K562 (cell line): ENCODE measurements at places on chromosomes 7 and 10.

- DNase-seq: no peak
These were observed 1040.9 kb downstream of the GRM8 start for GRCh38 chr7:126211875-126212274.

DNA sequence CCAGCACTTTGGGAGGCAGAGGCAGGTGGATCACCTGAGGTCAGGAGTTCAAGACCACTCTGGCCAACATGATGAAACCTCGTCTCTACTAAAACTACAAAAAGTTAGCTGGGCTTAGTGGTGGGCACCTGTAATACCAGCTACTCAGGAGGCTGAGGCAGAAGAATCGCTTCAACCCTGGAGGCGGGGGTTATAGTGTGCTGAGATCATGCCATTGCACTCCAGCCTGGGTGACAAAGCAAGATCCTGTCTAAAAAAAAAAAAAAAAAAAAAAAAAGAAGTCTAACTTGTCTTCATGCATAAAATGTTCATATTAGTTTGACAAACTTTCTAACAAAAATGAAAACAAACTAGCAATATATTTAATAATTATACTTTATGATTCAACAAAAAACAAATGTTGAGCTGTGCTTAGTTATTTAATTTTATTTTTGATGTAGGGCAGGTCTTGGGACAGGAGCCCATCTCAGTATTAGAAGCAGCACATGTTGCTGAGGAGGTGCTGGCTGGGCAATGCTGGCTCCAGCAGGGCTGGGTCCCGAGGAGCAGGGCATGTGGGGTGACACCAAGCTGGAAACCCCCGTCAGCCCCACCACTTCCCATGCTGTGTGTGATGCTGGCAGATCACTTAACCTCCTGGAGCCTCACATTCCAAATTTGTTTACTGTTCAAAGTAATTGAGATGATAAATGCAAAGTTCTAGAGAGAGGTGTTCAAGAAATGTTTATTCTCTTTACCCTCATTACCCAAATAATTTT lies 335.3 kb upstream of the KLF6 start:
- DNase-seq: no peak

DNA sequence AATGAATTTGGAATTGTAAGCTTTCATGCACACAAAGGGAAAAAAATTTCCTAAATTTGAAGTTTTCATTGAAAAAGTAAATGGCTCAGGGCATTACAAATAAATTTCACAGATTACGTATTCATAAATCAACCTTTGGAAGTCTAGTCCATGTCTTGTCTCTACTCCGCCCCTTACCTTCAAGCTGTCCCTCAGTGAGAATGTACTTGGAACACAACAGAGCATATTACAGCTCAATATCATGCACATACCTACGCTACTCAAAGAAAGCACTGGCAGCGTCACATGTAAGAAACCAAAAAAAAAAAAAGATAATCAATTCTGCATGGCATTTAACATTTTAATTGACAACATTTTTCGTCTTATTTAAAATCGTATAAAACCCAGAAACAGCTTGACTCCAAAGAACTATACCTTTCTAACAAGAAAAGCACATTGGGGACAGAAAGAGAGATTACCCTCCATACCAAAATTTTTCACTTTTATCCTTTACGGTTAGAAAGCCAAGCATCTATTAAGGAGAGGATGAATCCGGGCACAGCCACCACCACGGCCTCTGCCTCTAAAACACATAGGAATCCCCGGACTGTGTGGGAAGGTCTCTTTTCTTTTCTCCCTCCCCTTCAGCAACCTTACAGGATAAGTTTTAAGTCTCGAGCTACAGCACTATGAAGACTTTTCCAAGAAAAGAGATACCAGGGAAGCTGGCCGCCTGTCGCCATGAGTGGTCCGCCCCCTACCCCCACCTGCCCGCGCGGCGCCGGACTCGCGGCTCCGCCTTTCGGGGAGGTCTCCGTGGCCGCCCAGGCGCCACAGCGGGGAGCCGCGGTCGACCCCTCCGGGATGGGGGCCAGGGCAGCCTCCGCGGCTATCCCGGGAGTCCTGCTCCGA lies 1.1 kb downstream of the JMJD1C start:
- DNase-seq: peak; percentile 78

GRCh38 chr7:141409219-141409618 lies 142.0 kb upstream of the AGK start:
- DNase-seq: no peak

DNA sequence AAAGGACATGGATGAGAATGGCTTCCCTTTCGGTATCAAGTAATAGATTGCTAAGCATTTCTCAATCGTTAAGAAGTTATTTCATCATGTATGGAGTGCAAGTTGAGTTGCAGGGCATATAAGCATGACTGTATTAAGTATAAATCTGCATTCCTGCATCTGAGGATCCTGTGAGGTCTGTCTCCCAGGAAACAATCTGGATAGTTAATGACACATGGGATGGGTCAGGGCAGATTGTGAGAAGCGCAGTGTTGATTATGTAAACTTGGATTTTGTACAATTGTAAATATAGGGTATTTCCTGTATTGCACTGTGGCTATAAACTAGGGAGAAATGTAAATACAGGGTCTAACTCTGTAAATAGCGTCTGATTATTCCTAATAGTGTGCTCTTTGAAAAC lies 102.6 kb downstream of the PLXDC2 start:
- DNase-seq: no peak

DNA sequence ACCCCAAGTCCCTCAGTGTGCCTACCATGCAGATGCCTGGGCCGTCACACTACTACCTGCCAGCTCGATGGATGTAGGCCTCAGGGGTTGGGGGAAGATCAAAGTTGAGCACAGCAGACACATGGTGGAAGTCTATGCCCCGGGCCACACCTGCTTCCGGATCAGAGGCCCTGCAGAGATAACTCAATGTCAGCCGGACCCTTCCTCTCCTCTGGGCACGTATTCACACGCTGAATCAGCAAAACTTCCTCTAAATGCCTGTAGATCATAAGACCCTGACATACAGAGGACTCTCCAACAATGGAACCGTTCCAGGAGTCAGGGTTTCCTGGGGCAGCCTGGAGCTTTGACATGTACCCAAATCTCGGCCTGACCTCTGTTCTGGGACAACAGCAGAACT lies 3.7 kb downstream of the DDX56 start:
- DNase-seq: no peak

- DNase-seq: no peak
These were observed 570.8 kb upstream of the MGMT start for GRCh38 chr10:128896116-128896795.

DNA sequence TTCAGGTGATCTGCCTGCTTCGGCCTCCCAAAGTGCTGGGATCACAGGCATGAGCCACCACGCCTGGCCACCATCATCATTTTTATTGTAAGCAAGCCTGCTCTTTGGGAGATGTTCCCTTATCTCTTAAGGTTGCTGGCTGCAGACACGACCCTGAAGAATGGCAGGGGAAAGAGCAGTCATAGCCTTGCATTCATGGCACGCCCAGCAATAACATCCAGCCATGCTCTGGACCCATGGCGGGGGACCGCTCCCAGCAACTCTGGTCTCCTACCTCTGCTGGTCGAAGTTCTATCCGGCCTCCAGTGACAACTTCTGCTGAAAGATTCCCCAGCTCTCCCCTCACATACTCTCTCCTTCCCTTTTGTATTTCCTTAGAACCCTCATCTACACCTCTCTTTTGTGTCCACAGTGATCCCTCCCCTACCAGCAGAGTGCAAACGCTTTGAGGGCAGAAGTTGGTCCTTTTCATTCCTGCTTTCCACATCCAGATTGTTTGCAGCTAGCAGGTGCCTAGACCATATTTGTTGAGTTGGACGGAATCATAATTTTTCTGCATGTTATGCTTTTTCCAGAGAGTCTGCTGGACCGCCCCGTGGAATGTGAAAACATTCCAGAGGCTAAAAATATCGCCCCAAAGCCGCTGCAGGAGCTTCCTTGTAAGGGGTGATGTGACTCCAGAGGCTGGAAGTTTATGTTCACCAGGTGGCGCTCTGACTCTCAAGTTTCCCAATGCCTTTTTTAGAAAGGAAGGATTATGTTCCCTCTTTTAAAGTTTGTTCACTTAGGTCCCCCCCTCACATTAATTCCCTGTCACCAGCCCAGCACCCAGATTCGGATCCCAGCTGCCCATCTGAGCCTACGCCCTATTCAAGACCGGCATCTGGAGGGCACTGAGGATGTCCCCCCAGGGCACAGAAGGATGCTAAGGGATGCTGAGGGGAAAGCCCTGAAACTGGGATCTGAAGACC lies 4.3 kb upstream of the MARVELD1 start:
- no peak for DNase-seq

- DNase-seq: no peak
These were observed 338.3 kb upstream of the AUTS2 start for GRCh38 chr7:69260023-69260422.

DNA sequence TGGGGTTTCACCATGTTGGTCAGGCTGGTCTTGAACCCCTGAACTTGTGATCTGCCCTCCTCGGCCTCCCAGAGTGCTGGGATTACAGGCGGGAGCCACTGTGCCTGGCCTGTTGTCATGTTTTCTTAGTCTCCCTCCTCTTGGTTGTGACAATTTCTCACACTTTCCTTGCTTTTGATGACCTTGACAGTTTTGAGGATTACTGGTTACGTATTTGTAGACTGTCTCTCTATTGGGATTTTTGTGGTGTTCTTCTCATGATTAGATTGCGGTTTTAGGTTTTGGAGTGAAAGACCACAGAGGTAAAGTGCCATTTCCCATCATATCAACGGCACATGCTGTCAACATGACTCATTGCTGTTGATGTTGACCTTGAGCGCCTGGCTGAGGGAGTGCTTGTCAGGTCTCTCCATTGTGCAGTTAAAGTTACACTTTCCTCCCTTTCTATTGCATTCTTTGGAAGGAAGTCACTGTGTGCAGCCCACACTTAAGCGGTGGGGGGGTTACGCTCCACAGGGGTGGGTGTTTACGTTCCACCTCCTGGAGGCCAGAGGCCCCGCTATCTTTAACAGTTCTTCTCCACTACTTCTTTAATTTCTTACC lies 10.8 kb downstream of the NEURL1 start:
- peak; percentile 68 for DNase-seq

GRCh38 chr7:142030848-142031247 lies 35.2 kb downstream of the MGAM start:
- no peak for DNase-seq

DNA sequence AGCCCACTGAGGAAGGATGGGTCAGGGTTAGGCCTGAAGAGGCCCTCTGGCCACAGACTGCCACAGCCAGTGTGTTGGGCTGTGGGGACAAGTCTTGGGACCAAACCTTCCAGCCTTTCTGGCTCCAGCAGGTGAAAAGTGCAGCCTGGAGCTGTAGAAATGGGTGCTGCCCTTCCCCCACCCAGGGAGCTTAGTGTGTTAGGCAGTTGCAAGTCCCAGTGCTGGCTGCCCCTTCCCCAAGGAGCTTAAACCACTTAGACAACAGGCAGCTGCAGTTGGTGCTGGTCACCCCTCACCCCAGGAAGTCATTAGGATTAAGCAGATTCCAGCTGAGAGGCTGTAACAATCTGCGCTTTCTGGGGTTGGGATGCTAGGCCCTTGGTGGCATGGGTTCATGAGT lies 563.3 kb downstream of the NRG3 start:
- DNase-seq: no peak

- DNase-seq: no peak
These were observed 26.0 kb upstream of the ZNF273 start for GRCh38 chr7:64876792-64877713.

- no peak for DNase-seq
These were observed 5.7 kb downstream of the ANK3 start for GRCh38 chr10:60384011-60384410.

DNA sequence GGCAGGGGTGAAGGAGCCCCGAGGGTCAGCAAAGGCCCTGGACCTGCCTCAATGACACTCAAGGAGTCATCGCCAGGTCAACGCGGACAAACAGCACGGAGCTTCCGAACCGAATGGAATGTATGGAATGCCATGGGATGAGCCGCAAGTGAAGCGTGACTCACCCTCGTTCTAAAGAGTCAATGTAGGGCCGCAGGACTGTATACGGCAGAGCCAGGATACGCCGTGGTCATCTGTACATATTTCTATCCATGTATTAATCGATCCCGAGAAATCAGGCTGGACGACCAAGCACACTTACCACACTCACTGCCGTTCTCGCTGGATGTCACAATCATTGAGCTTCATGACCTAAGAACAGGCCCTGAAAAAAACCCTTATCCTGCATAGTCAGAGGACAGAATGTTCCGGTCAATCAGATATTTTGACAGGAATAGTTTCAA lies 4.3 kb downstream of the SNX8 start:
- DNase-seq: no peak

DNA sequence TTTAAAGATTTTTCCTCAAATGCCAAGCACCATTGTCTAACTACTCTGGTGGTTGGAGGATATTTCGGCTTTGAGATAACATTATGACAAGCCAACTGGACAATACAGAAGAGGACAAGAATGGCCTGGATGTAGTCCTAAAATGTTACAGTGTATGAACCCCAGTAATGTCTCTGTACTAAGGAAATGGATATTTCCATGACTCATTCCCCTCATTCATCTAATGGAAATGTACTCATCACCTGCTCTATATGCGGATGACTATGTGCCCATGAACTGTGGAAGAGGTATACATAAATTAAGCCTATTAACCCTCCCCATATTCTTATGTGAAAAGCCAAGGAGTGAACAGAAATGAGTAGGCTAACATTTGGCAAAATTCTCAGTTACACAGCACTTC lies 207.9 kb downstream of the CACNA2D1 start:
- no peak for DNase-seq

GRCh38 chr7:41122256-41122987 lies 580.5 kb downstream of the INHBA start:
- DNase-seq: no peak

DNA sequence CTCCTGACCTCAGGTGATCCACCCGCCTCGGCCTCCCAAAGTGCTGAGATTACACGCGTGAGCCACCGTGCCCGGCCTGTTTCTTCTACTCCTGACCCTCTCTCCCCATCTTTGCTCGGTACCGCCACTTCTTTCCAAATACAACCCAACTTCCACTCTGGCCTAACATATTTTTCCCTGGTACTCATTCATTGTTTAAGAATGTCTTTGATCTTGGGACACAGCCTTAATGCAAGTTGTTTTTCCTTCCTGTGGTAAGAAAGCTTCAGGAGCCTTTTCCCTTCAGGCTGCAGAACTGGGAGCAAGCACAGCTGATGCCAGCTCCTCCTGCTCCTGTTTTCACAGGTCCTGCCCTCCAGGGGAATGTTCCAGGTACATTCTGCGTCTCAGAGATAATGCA lies 13.7 kb downstream of the CALML3 start:
- DNase-seq: no peak

- peak; percentile 53 for DNase-seq
These were observed 85.1 kb downstream of the WASHC2A start for GRCh38 chr10:50152792-50153272.
